Upper lobe of right lung (tissue), 1 donor: ENCODE measurements at places on chromosomes 12 and 14. TPM values are rescaled to one million over a fixed set of nuclear protein-coding genes. Genes with fewer than 3 reads are reported as not detected.

DNA sequence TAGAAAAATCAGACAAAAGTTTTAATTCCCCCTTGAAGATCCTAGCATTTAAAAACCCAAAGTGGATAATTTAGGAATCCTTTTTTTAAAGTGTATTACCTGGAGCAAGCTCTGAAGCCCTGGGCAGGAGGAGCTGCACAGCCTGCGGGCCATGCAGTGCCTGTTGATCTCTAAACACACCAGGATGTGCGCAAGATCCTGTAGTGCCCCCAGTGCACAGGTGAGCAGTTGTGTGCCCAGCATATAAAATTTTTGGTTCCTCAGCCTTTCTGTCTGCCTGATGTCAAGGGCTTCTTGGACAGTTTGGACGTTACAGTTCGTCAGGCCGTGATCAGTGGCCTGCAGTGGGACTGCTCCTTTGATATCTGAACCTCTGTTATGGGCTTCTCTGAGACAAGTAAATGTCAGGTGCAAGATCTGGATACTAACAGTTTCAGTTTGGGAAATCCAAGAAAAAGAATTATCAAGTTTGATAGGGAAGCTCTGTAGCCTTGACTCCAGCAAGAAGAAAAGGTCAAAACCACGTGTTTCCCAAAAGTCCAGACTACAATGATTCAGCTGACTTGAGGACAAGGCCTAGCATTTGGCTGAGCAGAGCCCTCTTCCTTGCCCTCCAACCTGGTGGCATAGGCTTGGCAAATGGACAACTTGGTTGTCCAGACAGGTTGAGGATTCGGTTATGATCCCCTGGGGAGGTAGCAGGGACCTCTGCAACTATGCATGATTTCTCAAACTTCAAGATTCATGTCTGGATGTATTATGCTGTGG lies 1.0 kb downstream of the ATXN7L3B start:
- peak overlapping the region; percentile 94 for H3K4me3 ChIP-seq
- peaks cover 9% of the 10 kb centered on the region for H3K36me3 ChIP-seq
- peak overlapping the region; percentile 99 for H3K27ac ChIP-seq
- DNase-seq, result no peak

GRCh38 chr12:51953864-51954263 lies 2.4 kb downstream of the ACVR1B start:
- H3K4me3 ChIP-seq, result peak overlapping the region; percentile 99
- DNase-seq, result no peak
- H3K27ac ChIP-seq, result peak overlapping the region; percentile 53
- no peaks in the 10 kb centered on the region for H3K27me3 ChIP-seq

DNA sequence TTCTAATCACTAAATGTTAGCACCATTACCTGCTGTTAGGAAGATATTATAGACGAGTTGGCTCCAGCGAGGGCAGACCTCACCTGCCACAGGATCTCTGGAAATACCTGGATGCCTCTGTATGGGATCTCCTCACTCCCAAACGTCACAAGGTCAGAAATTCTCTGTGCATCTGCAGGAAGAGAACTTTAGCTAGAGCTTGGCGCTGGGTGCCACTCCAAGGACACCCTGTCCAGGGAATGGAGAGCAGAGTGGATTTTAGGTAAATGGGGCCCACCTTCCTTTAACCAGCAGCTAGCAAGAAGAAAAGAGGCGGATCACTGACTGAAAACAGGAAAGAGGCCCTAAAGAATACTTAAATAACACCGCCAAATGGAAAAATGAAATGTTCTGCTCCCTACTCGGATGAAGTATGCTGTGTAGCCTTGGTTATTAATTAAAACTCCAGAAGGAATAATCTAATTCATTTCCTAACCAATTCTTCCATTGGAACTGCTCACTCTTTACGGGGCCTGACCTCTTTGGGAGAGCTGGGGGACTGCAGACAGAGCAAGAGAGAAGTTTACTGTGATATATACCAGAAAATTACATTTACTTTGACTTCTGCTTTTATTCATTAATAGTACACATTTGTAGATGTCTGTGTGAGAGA lies 4.2 kb upstream of the FOXG1 start:
- H3K27me3 ChIP-seq, result peaks cover 94% of the 10 kb centered on the region
- H3K27ac ChIP-seq, result no peak overlapping the region
- H3K36me3 ChIP-seq, result no peaks in the 10 kb centered on the region

DNA sequence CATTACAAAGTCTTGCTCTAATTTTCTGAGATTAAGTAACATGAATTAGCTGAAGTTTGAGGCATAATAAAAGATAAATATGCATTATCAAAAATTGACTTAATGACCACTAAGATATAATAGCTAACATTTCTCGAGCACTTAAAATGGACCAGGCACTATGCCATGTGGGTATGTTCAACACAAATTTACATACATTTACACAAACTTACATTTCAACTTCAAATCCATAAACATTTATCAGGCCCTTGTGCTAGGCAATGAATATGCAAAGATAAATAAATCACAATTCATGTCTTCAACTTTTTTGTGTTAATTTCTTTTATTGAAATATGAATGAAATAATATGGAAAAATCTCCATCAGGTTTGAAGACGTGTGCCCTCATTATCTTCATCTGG lies 108.7 kb downstream of the GAS2L3 start:
- H3K4me3 ChIP-seq, result no peak overlapping the region
- H3K27ac ChIP-seq, result no peak overlapping the region
- no peaks in the 10 kb centered on the region for H3K36me3 ChIP-seq
- H3K4me1 ChIP-seq, result no peaks in the 10 kb centered on the region

- no peaks in the 10 kb centered on the region for H3K27me3 ChIP-seq
- no peak for DNase-seq
- no peak overlapping the region for H3K4me3 ChIP-seq
- peaks cover 7% of the 10 kb centered on the region for H3K4me1 ChIP-seq
- H3K27ac ChIP-seq, result no peak overlapping the region
These were observed 15.0 kb upstream of the AKAP5 start for GRCh38 chr14:64450255-64450654.

DNA sequence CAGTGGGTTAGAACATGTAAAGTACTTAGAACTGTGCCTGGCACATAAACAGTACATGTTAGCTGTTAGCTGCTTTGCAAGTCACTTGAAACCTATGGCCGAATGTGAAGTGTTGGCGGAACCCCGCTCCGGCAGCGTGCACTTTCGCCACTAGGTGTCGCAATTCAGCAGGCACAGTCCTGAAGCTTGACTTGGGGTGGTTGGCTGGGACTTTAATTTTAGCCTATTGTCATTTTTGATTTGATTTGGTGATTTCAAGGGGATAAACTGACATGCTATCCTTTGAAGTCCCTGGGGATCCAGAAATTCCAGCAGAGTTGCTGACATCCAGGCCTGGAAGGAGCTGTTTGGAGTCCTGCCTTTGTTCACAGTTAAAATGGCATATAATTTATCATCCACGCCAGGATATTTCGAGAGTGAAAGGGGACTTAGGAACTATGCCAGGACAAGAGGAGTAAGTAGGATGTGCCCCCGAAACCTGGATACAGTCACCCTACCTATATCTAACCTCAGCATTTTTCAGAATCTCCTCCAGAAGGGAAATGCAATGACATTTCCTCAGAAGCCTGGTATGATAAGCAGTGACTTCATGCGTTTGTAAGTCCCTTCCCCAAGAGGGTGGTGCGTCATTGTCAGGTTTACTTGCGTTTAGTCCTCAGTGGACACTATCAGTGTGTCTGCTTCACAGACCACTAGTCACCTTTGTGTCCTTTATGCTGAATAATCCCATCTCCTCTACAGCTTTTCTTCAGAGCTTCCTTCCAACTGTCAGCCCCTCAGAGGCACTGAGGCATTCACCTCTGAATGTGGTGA lies 3.5 kb upstream of the TSPAN9 start:
- H3K27ac ChIP-seq, result no peak overlapping the region
- peak; percentile 89 for DNase-seq
- no peaks in the 10 kb centered on the region for H3K36me3 ChIP-seq

GRCh38 chr14:68292441-68293215 lies 473.0 kb downstream of the RAD51B start:
- no peaks in the 10 kb centered on the region for H3K36me3 ChIP-seq
- H3K4me3 ChIP-seq, result no peak overlapping the region
- no peak overlapping the region for H3K27ac ChIP-seq

GRCh38 chr12:53217051-53217930 lies 10.2 kb upstream of the ITGB7 start:
- H3K36me3 ChIP-seq, result peaks cover 29% of the 10 kb centered on the region
- H3K4me1 ChIP-seq, result peaks cover 63% of the 10 kb centered on the region
- DNase-seq, result peak; percentile 77

DNA sequence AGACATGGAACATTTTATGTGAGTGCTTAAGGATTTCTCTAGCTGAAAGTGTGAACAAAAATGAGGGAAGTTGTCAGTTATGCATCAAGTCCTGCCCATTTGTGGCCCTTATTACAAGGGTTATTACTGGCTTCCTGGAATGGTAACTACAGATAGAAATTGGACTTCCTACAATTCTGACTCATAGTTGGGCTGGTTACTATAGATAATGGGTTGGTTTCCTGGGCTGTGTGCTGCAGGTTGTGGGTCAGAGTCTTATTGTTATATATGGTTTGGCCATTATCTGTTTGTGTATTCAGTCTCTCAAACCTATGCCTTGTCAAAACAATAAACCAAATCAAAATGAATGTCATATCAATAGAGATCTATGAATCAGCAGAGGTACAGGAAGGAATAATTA lies 313.7 kb downstream of the ADAMTS20 start:
- H3K27ac ChIP-seq, result no peak overlapping the region
- no peaks in the 10 kb centered on the region for H3K27me3 ChIP-seq
- no peak for DNase-seq

DNA sequence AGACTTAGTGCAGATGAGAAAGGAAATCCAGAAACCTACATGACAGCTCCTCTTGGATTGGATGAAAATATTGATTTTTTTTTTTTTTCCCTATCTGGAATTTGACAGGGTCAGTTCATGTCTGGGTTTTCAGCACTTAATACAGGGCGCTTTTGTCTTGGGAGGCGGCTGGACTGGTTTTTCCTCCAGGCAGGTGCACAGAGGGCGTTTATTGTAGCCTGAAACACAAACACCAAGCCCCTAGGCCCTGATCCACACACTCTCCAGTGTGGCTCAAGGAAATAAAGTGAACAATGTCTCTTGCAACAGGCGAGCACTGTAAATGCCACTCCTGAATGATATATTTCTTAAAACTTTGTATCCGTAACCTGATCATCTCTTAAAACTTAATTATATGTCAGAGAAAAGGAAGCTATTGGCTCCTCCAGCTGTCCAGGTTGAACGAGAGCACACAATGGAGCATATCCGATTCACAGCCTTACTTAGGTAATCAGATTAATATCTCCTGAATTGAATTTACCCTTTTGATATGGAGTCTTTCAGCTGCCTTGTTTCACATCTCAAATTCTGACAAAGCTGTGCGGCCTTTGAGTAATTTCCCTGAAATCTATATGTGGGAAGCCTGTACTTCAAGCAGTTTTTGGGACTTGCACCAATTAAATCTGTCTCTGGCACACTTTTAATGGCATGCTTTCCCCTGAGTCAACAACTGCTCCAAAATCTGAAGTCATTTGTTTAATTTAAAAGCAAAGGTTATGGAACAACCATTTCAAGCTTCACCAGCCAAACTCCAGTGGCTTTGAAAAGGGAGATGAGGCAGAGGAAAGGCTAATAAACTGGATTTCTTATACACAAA lies 485.7 kb downstream of the ZFP36L1 start:
- no peak overlapping the region for H3K4me3 ChIP-seq
- no peaks in the 10 kb centered on the region for H3K27me3 ChIP-seq
- H3K36me3 ChIP-seq, result no peaks in the 10 kb centered on the region
- H3K4me1 ChIP-seq, result peaks cover 16% of the 10 kb centered on the region
- DNase-seq, result no peak

DNA sequence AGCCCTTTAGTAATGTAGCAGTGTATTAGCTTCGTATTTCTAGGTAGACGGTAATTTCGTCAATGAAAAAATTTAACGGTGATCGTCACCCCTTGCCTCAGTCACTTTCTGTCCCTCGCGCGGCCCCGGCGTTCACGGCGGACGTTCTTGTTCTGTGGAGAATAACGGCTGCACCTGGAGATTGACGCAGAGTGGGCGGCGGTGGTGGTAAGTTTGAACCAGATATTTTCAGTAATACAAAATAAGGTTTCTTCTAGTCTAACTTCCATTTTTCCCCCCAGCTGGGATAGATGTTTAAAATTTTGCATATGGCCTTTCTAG lies 341 bp downstream of the ZNF10 start:
- H3K4me1 ChIP-seq, result no peaks in the 10 kb centered on the region
- no peaks in the 10 kb centered on the region for H3K27me3 ChIP-seq
- peaks cover 8% of the 10 kb centered on the region for H3K36me3 ChIP-seq
- peak overlapping the region; percentile 94 for H3K27ac ChIP-seq

GRCh38 chr12:113990250-113991223 lies 24.4 kb upstream of the RBM19 start:
- DNase-seq, result no peak
- no peaks in the 10 kb centered on the region for H3K36me3 ChIP-seq
- peaks cover 6% of the 10 kb centered on the region for H3K27me3 ChIP-seq
- H3K4me1 ChIP-seq, result no peaks in the 10 kb centered on the region
- H3K4me3 ChIP-seq, result no peak overlapping the region

DNA sequence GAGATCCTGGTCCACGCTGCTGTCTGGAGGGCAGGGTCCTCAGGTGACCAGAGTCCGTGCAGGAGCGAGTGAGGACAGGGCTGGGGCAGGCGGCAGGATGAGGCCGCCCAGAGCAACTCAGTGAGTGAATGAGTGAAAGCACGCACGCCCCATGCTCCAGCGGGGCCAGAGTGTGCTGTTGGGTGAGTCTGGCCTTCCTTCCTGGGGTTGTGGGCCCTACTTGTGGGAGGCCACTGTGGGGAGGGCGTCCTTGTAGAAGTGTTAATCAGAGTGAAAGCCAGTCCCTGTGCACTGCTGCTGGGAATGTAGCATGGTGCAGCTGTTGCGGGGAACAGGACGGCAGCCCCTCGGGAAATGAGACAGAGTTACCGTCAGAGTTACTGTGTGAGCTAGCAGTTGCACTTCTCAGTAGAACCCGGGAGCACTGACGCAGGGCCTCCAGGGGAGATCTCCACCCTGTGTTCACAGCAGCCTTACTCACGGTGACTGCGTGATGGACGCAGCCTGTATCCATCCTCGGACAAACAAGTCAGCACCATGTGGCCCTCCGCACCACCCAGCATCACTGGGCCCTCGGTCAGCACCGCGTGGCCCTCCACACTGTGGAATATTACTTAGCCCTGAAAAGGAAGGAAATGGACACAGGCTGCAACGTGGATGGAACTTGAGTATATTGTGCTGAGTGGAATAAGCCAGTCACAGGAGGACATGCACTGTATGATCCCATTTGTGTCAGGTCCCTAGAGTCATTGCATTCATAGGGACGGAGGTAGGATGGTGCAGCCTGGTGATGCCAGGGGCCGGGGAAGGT lies 22.1 kb downstream of the PACS2 start:
- peaks cover 23% of the 10 kb centered on the region for H3K4me1 ChIP-seq
- H3K4me3 ChIP-seq, result no peak overlapping the region
- H3K36me3 ChIP-seq, result no peaks in the 10 kb centered on the region
- no peak overlapping the region for H3K27ac ChIP-seq

ZFP36L1 gene
- total RNA-seq, result 187 TPM

SERPINA6 gene
- not detected for total RNA-seq

CNOT2 gene
- total RNA-seq, result 71.4 TPM

CLEC4C gene
- not detected for total RNA-seq

FGF23 gene
- total RNA-seq, result not detected

TC2N gene
- 56.7 TPM for total RNA-seq

SH2B3 gene
- 47.1 TPM for total RNA-seq

SLCO1B3 gene
- total RNA-seq, result not detected

OTOGL gene
- total RNA-seq, result 0.09 TPM

VRTN gene
- total RNA-seq, result not detected

PROX2 gene
- total RNA-seq, result not detected

CEP83 gene
- 11.0 TPM for total RNA-seq
